ENCODE measurements at places on chromosomes 11 and 22.

DNA sequence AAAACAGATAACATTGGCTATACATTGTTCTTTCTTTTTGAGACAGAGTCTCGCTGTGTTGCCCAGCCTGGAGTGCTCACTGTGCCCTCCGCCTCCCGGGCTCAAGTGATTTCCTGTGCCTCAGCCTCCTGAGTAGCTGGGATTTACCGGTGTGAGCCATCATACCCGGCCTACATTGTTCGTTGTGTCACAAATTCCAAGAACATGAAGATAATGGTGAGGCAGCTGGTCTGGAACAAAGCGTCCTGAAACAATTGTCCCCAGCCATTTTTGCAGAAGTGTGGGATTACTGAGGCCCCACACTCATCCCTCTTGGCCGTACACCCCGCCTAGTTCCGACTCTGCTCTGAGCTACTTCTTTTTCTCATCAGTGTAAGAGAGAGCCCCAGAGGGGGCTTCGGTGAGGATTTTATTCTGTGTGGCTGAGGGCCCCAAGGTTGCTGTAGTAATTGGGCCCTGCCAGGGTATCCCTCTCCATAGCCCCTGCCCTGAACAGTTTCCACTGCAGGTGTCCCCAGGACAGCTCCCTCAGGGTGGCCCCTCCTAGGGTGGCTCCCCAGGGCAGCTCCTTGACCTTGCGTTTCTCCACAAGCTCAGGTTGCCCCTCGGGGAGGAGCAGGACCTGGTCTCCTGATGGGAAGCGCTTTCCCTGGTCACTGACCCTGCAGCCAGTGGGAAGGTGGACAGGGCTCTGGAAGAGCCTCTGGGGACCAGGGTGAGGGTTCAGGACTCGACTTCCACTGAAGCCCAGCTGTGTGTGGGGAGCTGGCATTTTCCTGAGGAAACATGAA, 13.1 kb upstream of the ARSA start:
- DNase-seq: no peak

GRCh38 chr11:96607864-96608558, 218.2 kb downstream of the JRKL start:
- no peak for DNase-seq

DNA sequence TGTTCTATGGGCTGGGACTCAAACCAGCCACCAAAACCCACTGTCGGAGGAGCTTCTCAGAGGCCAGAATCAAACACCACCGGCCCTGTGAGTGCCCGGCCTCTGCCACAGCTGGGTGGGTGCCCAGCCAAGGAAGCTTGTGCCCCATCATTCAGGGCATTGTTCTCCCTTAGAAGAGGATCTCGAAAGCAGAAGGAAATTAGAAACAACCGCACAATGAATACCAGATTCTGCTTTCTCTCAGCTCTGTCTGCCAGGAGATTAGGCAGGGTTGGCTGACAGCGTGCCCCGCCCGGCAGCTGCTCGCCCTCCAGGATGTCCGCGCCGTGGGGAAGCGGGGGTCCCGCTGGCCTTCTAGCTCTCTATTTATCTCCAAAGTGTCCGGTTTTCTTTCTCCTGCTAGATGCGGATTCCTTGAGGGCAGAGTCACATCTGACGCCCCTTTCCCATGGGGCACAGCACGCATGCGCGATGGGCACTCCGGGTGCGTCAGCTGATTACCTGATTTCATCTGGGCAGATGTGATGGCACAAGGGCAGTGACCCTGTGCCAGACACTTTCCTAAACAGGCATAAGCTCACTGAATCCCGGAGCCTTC, 25.5 kb downstream of the SCGB1A1 start:
- DNase-seq: no peak

DNA sequence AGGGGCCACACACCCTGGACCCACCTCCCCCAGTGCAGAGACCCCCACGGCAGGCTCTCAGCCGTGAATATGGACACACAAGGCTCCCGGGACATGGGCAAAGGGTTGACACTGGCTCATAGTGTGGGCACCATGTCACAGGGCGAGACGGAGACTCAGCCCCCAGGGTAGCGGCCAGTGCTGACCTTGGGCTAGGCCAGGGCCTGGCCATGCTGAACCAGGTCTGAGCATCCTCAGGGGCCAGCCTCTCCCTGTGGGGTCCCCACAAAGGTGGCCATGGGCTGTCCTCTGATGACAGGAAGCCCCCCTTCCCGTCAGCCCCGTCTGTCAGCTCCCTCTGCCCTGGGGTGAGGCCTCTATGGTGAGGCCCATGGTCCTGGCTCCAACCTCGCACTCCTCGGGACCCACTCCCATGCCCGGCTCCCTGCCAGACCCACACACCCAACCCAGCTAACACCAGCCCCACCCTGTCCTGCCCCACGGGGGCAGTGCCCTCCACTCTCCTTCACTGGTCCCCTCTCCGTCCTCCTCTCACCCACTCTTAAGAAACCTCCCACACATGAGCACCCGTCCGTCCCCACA, 19.0 kb upstream of the PRODH start:
- no peak for DNase-seq

DNA sequence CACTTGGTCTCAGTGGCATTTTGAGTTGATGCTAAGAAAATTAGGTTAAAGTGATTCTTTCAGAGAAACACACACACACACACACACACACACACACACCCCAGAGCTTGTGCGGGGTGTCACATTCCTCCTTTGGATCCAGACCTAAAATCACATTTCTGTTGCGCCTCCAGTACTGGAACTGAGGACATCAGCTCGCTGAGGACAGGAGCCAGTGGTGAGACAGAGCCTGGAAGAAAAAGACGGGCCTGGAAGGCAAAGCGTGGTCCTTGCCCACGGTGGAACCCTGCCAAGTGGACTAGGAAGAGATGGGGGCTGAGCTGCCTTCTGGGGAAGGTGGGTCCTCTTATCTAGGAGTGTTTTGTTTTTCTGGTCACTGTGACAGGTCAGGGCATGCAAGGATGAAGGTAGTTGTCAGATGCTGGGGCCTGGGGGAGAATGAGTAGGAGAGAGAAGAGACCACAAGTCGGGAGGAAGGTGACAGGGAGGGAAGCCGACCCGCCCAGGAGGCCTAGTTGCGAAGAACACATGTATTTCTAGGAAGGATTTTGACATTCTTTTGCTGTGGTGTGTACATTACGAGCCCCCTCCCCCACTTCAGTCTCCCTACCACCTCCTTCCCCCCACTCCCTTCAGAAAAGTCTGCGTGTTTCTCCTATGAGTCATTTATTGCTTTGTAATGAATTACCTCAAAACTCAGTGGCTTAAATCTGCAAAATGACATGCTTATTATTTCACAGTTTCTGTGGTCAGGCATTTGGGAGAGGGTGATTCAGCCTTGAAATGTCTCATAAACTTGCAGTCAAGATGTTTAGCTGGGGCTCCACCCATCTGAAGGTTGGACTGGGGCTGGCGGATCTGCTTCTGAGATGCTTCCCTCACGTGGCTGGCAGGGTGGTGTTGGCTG, 4.8 kb upstream of the ELFN2 start:
- no peak for DNase-seq

DNA sequence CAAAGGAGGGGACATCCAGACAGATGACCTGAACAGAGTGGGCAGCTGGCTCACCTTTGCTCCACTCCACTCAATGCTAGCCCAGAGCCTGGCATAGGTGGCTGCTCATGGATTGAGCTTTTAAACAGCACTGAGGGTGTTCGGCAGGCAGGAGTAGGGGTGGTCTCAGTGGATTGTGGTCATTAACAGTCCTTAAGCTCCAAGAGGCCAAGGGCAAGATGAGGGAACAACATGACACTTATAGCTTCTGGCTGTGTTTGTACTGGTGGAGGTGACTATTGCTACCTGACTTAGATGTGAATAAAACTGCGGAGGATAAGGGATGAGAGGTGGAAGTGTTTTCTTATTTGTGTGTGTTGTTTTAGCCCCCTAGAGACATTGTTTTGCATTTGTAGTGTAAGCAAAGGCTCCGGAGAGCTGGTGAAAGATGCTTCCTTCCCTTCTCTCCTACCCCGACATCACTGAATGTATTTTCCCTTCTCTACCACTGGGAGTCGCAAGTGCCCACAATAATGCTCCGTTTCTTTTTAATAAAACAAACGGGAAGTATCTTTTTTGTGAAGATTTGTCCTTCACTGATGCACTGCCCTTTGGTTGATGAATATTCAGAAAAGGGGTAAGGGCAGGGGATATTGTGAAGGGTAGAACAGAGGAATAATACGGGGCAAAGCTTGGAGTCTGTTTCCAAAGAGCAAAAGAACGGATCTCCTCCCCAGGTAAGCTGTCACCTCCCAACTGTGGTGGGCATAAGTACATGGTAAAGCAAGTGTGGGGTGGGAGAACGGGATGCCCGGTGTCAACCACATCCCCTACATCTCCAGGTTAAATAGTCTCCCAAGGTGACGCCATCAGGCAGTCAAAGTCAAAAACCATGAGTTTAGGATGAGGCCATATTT, 27.5 kb upstream of the MTNR1B start:
- no peak for DNase-seq

GRCh38 chr11:105106140-105106539, 33.4 kb downstream of the CARD18 start:
- no peak for DNase-seq

- DNase-seq: no peak
Measured at GRCh38 chr22:44116755-44117684, 63.7 kb upstream of the PARVG start.

DNA sequence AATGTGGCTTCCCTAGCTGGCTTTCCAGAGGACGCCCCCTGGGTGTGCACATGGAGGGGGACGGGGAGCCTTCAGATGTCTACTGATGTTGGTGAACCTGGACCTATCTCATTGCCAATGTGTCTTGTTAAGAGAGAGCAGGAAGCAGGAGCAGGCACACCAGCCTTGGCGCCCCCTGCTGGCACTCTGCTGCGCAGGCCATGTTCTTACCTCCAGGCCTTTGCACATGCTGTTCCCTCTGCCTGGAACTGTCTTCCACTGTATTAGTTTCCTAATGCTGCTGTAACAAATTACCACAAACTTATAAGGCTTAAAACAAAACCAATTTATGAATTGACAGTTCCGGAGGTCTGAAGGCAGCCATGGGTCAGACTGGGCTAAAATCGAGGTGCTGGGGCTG, 23.6 kb upstream of the MN1 start:
- no peak for DNase-seq

DNA sequence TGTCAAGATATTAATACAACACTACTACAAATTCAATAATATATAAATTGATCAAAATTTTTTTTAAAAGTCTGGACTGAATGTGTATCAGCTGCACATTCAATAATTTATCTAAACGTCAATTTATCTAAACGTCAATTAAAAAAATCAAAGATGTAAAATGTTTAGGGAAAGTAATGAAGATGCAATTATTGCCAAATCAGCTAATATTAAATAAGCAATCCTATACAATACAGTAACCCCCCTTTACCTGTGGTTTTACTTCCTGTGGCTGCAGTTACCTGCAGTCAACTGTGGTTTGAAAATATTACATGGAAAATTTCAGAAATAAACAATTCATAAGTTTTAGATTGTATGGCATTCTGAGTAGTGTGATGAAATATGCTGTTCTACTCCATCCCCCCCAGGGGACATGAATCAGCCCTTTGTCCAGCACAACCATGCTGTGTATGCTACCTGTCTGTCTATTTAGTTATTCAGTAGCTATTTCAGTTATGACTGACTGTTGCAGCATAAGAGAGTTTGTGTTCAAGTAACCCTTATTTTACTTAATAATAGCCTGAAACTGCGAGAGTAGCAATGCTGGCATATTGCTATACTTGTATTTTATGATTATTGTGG, 72.2 kb downstream of the CWF19L2 start:
- no peak for DNase-seq

DNA sequence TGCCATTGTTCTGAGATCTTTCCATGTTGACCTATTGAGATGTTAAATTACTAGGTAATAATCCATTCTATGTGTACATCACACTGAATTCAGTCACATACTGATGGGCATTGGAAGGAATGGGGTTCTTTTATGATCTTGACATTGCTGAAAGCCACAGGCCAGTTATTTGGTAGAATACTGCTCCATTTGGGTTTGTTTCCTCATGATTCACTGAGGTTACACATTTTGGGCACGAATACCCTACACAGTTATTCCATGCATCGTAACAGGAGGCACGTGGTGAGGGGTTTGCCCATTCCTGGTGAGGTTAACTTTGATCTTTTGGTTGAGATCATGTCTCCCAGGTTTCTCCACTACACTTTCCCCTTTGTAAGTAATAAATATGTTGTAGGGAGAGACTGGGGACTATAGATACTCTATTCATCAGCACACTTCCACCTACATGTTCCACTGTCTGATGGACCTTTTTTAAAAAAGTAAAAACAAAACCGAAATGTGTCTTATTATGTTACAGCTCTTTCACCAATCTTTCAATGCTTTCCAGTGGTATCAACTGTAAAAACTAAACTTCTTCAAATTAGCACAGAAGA, 12.0 kb upstream of the FOLR1 start:
- no peak for DNase-seq

- no peak for DNase-seq
Measured at GRCh38 chr22:19962909-19963806, 21.5 kb upstream of the TXNRD2 start.

GRCh38 chr11:130263351-130263750, 51.4 kb downstream of the ZBTB44 start:
- DNase-seq: no peak

DNA sequence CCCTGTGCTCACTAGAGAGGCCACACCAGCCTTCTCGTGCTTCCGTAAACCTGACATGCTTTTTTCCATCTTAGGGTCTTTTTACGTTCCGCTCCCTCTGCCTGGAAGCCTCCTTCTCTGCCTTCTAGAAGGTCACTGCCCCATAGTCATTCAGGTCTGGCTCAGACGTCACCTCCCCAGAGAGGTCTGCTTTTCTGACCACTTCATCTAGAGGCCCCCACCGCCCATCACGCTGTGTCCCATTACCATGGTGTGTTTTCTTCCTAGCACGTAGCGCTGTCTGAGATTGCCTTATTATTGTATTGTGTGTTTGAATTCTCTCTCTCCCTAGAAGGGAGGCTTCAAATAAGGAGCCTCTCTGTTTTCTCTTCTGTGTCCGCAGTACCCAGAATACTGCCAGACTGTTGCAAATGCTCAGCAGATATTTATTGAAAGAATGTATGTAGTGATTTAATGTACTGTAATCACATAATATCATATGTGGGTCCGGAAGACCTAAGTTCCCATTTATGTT, 10.0 kb downstream of the TAB1 start:
- DNase-seq: no peak

- DNase-seq: no peak
Measured at GRCh38 chr11:15670520-15671070, 555.9 kb downstream of the INSC start.

Measured in esophagus squamous epithelium (tissue), 5 donors.